ENCODE measurements at places on chromosomes 1 and 21. TPM values are rescaled to one million over a fixed set of nuclear protein-coding genes. Genes with fewer than 3 reads are reported as not detected.

DNA sequence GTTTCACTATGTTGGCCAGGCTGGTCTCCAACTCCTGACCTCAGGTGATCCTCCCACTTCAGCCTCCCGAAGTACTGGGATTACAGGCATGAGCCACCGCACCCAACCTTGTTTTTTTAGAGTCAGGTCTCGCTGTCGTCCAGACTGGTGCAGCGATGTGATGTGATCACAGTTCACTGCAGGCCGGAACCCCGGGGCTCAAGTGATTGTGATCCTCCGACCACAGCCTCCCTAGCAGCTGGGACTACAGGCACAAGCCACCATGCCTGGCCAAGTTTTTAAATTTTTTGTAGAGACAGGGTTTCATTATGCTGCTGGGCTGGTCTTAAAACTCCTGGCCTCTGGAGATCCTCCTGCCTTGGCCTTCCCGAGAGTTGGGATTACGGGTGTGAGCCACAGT is 46.1 kb upstream of the LIN9 start:
- no peak for DNase-seq

GRCh38 chr1:225962440-225962975 is 21.5 kb upstream of the LEFTY2 start:
- DNase-seq: peak; percentile 60

- DNase-seq: no peak
These were observed 28.0 kb upstream of the EVA1B start for GRCh38 chr1:36351227-36351977.

DNA sequence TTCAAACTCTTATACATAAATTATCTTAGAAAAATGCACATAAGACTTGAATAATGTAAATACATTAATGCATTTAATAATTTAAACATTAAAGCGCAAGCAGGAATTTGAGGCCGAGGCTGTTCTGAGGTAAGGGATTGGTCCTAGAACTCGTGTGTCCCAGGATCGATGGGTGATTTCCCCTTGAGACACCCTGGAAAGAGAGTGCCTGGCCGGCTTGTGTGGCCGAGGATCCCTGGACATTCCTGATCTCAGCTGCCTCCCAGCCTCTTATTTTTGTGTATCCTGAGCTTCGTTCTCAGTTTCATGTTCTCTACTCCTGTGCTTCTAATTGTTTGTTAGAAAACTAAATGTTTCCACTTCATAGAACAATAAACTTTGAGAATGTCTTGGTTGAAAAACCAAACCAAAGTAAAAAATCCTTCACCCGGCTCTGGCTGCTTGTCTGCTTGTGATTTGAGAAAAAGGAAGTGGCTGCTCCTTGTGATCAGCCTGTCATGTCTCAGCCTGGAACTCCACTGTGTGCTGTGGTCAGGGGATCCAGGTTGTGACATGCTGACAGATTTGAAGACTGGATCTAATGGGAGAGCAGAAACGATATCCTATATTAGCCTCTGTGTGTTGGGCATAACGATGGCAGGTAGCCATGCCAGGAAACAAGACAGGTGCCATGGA is 40.7 kb downstream of the PEX14 start:
- DNase-seq: no peak

- DNase-seq: no peak
These were observed 58.0 kb upstream of the RAB3GAP2 start for GRCh38 chr1:220330265-220330664.

GRCh38 chr1:235056937-235057336 is 71.7 kb downstream of the TOMM20 start:
- DNase-seq: no peak

DNA sequence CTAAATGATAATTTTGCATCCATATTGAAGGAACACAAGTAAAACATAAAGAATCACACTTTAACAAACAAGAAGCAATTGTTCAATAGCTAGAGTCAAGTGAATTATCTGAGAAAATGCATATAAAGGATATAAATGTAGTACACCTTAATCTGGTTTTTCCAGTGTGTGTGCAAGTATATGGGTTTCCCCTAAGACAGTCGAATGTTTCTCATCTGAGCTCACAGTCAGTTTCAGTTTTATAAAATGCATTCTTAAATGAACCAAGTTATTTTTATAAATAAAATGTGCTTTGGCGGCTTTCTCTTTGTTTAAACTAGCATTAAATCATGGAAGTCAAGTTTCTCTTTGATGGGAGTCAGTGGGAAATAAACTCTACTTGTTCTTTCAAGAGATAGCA is 125.9 kb downstream of the PTPRC start:
- no peak for DNase-seq

DNA sequence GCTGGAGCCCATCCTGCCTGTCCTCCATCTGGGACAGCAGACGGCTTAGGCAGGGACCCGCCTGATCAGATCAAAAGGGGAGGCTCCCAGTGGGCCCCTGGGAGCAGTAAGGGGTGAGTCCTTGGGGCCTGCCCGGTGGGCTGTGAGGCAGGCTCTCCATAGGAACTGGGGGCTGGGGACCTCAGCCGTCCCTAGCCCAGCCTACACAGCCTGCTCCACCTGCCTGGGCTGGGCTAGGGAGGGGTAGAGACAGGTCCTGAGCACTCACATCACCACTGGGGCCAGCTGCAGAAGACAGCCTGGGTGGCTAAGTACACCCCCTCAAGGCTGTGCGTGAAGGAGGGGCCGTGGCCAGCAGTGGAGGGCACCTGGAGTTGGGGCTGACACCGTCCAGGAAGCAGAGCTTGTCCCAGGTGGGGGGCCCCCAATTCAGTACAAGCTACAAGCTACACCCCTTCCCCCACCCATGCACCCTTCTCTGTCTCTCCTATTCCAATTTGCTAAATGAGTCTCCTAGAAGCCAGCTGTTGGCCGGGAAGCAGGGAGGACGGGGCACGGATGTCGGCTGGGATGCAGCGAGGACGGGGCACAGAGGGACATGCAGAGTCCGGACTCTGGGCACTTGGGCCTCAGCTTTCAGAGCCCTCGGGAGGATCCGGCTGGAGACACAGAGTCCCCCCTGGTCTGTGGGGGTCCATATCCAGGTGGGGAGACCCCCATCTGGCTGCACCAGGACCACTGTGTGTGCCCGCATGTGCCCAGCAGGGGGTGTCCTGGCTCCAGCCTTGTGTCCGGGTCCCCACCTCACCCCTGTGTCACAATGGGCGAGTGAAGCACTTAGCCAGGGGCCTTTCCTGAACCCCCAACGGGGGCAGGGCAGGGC is 1.7 kb downstream of the ISG15 start:
- DNase-seq: no peak

- no peak for DNase-seq
These were observed 7.6 kb downstream of the C1orf87 start for GRCh38 chr1:60066001-60066400.

ATP1A1 gene
- 260 TPM for polyA plus RNA-seq

INSRR gene
- 0.06 TPM for polyA plus RNA-seq

CD34 gene
- polyA plus RNA-seq: 1.8 TPM
